Tibial artery (tissue), 4 donors: ENCODE measurements at places on chromosomes 3 and 15.

DNA sequence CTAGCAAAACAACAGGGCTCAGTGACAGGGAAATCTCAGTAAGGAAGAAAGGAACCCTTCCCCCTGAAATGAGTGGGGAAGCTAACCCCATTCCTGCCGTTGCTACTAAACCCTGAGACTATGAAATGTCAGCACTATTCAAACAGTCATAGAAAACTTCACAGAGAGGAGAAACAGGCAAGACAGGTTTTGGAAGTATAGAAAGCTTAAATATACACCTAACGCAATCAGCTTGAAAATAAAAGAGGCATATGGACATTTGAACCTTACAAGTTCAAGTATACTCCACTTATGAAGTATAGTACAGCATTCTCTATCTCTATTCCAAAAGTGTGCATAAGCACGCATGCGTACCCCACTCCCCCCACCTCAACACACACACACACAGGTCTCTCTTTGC is 17.6 kb upstream of the FRMD4B start:
- DNase-seq = no peak

DNA sequence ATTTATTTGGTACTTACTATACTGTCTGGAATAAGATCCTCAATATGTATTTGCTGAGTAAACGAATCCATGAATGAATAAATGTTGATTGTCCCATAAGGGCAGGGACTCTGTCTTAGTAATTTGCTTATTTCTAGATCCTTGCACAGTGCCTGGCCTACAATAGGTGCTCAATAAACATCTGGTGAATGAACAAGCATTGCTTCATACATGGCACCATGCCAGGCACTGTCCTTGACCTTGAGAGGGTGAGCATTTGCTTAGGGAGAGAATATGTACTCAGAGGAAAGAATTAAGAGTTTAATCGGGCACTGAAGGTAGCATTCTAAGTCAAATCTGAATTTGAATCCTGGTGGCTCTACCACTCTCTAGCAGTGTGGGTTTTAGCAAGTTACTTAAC is 282.1 kb downstream of the THSD4 start:
- no peak for DNase-seq

GRCh38 chr15:34795267-34796081 is at the start of gene ACTC1:
ACTC1 (minus strand) TSS chr15:34795549; CDS start chr15:34794808, 741 bp downstream.
- DNase-seq = peak; percentile 32

DNA sequence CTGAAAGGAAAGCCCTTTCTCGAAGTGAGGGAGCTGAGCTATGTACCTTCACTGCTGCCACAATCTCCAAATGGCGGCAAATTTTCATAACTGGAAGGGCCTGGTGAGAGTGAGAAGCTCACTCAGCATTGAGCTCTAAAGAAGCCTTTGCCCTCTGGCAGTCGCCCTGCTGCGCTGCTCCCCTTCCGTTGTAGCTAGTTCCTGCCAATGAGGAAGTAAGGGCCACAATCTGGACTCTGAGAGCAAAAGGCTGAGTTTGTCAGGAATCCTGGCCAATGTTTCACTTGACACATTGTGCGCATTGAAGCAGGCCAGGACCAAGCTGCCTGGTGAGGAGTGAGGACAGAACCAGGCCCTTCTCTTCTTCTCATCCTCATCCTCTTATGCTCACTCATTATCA is 579.5 kb downstream of the PDCD6IP start:
- DNase-seq = no peak

- no peak for DNase-seq
Observed at GRCh38 chr15:53565721-53566120, 193.7 kb downstream of the WDR72 start.

DNA sequence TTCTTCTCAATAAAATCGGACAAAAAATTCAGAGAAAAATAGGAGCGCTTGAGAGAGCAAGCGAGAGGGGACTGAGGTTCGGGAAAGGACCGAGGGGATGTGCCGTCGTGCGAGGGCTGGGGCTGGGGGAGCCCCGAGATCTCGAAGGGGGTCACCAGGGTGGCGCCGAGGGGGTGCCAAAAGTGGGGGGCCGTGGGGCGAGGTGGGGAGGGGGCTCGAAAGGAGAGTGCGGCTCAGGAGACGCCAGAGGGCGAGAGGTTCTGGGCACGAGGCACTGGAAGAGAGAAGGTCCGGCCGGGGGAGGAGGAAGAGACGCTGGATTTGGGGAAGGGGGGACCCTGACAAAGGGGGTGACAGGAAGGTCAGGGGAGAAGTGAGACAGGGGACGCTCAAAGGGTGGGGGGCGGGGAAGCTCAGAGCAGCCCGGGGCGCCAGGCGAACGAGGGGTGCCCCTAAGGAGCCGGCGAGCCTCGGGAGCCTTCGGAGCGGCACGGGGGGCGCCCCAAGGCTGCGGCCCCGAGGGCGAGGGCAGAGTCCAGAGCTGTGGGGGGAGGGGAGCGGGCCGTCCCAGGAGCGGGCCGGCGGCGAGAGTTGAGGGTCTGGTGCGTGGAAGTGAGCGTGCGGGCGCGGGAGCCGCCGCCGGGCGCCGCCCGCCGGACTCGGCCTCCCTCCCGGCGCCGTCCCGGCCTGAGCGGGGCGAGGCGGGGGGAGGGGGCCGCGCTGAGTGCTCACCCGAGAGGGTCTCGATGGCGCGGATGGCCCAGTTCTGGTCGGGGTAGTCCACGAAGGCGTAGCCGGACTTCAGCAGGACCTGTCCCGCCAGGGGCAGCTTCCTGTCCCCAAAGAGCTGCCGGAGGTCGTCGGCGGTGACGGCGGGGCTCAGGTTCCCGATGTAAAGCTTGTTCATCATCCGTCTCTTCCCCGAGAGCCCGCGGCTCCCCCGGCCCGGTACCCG is 514 bp downstream of the IGF2BP2 start:
- DNase-seq = no peak

DNA sequence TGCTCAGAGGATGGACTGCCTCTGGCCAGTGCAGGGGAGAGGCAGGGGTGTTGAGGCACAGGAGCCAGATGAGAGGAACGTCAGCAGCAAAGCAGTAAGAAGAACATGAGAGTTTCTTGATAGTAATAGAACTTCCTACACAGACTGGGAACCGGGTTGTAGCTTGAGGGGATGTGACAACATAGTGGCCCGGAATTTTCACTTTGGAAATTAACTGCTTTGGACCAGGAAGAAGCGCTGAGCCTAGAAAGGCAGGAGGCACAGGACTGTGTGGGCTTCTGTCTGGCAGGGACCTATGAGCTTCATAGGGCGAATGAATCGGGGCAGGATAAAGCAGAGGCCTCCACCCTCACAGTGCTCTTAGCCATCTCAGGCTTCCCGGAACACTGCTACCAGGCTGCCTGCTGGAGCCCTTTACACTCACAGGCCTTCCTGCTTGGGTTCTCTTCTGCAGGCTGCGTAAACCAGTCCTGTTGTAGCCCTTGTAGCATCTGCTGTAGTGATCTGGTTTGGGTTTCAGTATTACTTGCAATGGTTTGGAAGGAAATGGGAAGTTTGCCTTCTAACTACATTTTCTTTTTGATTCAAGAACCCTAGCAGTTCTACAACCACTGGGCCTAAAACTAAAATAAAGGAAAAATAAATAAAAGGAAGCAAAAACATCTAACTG is 3.3 kb upstream of the ADPGK start:
- DNase-seq = no peak

DNA sequence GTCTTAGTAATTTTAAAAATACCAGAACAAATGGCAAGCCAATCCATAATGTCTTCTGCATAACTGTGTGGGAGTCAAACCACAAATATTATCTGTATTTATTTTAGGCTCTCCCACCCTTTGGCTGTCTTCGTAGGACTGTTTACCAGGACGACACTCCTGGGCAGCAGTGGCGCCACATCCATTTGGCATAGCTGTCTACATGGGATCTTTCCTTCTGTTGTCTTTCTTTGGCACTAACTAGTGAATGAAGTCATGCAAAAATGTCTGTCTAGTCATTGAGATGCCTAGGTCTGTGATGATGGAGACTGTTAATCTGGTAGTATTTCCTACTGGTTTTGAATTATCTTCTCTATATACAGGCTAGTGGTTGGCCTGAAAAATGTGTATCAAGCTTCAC is 54.0 kb upstream of the CHMP2B start:
- no peak for DNase-seq

GRCh38 chr3:119324899-119325298 is 30.7 kb downstream of the ARHGAP31 start:
- no peak for DNase-seq

DNA sequence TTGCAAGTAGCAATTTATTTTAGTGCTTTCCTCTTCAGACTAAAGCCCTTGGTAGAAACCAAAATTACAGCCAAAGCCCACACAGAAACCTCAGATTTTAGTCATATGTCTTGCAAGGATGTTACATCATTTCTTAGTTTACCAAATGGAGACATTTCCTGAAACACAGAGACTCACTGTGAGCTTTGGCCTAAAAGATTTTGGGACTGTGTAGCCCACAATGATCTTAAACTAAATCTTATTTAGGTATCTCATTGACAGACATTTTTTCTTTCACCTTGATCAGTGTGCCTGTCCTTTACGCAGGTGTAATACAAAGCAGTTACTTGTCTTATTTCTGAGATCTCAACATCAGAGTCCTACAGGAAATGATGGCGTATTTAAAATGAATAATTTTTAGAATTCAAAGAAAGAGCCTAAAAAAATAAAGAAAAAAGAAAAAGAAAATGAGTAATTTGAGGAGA is 27.8 kb upstream of the AP4E1 start:
- no peak for DNase-seq

- DNase-seq = no peak
Observed at GRCh38 chr15:79954661-79955060, 16.3 kb downstream of the BCL2A1 start.

DNA sequence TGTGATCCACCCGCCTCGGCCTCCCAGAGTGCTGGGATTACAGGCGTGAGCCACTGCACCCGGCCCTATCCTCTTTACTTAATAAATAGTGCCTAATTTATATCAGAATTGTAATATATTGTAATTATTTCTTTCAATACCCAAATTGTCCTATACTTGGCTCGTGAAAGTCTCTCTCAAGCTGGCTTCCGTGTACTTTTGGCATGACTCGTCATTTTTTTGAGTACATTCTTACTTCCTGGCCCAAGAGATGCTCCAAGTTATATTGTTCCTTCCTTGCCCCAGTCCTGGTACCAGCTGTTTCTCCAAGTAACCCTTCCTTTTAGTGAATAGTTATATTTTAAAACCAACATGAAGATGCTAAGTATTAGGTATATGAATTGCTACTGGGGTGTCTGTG is 366.7 kb downstream of the LSAMP start:
- no peak for DNase-seq

DNA sequence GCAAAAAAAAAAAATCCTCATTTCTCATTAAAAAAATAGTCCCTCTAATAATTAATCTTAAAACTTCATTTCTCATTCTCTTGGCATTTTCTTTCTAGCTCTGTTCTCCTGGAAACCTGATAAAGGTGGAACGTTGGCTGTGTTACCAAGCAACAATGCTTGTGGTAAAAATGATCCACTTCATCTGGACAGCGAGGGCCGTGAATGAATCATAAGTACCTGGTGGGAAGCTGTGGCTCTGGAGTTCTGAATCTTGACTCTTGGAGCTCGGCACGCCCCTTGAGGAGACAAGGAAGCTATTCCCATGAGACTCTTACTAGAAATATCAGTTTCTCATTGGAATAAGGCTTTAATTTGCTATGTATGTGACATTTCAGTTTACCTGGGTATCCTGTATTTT is 32.5 kb downstream of the BCL2L10 start:
- DNase-seq = no peak

GRCh38 chr15:68681836-68682235 is 103.0 kb downstream of the CORO2B start:
- DNase-seq = no peak

DNA sequence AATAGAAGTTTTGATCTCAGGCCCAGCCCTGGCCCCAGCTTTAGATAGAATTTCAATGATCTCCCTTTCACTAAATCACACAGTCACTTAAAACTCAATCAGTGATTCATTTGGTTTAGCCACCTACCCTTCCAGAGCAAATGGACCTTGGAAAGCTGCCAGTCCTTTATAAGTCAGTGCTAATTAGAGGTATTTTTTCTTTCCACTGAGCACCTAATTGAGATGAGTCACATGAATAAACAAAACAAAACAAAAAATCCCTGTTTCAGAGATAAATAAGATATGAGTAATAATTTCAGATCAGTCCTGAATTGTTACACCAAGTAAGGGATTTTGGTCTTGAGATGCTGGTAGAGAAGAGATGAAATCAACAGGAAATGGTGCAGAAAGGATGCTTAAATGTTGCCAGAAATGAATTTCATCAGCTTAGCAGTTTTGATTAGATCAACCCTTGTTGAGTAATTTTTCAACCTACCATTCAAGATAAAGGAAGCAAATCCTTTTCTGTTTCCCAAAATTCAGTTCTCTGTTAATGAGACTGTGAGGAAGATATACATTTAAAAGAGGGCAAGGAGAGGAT is 352.0 kb upstream of the COL8A1 start:
- DNase-seq = no peak

DNA sequence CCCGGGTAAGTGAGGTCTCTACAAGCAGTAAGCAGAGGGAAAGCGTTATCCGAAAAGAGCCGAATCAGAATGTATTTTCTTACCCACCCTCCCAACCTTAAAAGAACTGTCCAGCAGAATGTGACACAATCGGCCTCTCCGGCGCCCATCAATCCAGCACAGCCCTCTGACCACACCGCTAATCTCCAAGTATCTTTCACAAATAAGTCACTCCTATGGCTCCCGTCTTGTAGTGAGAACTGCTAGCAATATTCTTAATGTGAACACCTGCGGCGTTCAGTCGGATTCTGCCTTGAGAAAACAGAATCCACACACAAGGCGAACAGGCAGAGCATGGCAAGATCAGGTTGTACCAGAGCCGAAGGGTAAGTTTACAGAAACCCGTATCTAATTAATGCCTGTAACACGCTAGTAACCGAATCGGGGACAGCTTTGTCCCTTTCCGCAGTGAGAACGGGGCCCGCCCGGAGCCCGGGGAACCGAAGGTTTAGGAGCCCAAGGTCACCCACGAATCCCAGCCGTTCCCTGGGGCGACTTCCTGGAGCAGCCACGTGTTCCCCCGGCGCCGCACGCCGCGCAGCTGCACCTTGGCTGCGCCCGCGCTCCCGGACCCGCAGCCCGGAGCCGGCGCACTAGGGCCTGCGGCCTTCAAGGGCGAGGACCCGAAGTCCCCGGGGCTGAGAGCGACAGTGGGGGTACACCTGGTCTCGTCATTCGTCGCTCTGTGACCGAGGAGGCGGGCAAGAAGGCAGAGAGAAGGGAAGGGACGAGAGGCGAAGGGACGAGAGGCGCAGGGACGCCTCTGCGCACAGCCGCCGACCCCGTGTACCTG is 672 bp downstream of the TFRC start:
- peak; percentile 51 for DNase-seq

DNA sequence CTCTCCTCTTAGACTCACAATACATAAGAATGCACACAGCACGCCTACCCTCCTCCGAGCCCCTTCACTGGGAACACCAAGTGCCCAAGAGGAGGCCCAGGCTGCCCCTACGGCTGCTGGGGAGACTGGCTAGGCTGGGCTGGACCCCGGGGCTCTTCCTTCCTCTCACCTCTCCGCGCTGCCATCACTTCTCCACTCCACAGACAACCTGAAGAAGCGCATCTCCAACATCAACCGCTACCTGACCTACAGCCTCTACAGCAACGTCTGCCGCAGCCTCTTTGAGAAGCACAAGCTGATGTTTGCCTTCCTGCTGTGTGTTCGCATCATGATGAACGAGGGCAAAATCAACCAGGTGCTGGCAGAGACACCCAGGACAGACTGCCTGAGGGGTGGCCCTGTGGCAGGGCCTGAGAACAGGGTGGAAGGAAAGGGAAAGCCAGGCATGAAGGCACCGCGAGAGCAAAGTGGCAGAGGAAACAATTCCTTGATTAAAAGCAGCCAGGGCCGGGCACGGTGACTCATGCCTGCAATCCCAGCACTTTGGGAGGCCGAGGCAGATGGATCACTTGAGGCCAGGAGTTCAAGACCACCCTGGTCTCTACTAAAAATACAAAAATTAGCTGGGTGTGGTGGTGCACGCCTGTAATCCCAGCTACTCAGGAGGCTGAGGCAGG is 51.6 kb downstream of the SEMA3G start:
- DNase-seq = no peak
